ENCODE measurements at places on chromosomes 12 and 14.
A peak's percentile ranks its signal among the peaks of the same experiment; 100 is the strongest.

DNA sequence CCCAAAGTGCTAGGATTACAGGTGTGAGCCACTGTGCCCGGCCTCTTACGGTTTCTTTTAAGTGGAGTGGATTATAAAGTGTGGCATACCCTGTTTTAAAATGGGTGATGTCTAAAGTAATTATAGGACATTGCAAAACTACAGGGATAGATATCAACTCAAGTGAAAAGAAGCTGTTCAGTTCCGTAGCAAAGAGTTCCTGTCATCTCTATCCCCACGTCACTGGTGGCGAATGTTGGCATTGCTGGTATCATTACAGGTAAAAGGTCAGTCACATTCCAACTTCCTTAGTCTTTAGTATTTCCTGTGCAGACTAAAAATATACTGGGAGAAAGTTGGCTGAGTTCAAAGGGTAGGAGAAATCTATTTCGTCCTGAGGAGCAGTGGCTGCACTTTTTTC is 95.6 kb upstream of the SLC38A2 start:
- peak; percentile 83 for DNase-seq

- DNase-seq, result no peak
These were observed 27.3 kb upstream of the YARS2 start for GRCh38 chr12:32783029-32783428.

DNA sequence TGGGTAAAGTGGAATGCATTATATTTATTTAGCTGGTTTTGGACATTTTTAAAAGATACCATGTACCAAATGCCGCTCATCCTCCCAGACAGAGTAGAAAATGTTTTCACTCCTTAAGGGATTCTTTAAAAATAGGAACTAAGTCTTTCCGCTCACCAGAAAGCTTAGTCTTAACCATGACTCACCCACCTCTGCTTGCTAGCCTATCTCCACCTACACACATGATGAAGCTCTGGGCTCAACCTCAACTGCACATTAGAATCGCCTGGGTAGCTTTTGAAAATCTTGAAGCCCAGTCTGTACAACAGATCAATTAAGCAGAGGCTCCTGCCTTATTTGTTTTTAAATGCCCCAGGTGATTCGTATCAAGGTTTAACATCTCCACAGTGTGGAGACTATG is 260.5 kb downstream of the NEDD1 start:
- DNase-seq, result no peak

- DNase-seq, result no peak
These were observed 25.4 kb upstream of the COL2A1 start for GRCh38 chr12:48029491-48030172.

- no peak for DNase-seq
These were observed 43.6 kb downstream of the KIF26A start for GRCh38 chr14:104181761-104182530.

DNA sequence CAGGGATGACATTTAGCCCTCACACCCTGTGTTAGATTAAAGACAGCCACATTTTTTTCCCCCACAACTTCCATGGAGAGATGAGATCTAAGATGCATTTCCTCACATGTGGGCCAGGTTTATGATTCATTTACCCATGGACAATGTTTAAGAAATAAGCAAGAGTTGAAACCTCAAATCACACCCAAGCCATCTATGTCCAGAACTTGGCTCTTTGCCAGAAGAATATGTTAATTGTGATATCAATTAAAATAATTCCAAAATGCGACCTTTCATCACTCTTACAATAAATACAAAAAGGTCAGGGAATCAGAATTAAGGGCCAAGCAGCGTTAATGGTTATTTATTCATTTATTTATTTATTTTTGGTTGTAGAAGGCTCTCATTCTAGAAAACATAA is 1376.9 kb upstream of the TMEM132C start:
- no peak for DNase-seq

DNA sequence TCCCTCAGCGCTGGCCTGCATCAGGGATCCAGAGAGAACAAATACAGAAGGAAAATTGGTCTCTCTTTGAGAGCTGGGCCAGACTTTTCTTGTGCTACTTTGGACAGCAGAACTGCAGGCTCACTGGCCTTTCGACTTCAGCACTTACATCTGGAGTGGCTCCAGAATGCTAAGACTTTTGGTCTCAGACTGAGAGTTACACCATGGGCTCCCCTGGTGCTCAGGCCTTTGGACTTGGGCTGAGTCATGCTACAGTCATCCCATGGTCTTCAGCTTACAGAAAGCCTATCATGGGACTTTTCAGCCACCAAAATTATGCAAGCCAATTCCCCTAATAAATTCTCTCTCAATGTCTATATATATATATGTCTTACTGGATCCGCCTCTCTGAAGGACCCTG is 9.0 kb upstream of the CD163 start:
- DNase-seq, result no peak

GRCh38 chr12:106764220-106764619 is 10.3 kb upstream of the RIC8B start:
- no peak for DNase-seq

GRCh38 chr12:60196366-60196765 is 600.5 kb downstream of the SLC16A7 start:
- DNase-seq, result no peak

DNA sequence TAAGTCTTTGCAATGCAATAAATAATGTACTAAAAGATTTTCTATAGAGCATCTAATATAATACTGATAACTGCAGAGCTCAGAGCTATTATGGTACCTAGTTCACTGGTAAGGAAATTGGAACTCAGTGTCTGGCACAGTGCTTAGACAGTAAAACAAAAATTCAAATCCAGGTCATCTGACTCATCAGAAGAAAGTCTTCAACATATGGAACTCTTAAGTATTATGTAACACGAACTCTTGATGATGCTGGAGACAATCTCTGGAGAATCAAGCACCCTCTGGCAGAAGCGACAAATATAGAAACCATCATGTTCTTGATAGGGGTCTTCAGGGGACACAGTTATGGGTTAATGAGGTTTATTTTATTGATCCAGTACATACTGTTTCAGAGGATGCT is 37.3 kb upstream of the TRHDE start:
- DNase-seq, result no peak

GRCh38 chr12:113467502-113468364 is 3.9 kb downstream of the LHX5 start:
- DNase-seq, result no peak

GRCh38 chr12:124509300-124509675 is 58.1 kb downstream of the NCOR2 start:
- DNase-seq, result no peak

- DNase-seq, result no peak
These were observed 225.6 kb downstream of the EFCAB11 start for GRCh38 chr14:89728964-89729363.

DNA sequence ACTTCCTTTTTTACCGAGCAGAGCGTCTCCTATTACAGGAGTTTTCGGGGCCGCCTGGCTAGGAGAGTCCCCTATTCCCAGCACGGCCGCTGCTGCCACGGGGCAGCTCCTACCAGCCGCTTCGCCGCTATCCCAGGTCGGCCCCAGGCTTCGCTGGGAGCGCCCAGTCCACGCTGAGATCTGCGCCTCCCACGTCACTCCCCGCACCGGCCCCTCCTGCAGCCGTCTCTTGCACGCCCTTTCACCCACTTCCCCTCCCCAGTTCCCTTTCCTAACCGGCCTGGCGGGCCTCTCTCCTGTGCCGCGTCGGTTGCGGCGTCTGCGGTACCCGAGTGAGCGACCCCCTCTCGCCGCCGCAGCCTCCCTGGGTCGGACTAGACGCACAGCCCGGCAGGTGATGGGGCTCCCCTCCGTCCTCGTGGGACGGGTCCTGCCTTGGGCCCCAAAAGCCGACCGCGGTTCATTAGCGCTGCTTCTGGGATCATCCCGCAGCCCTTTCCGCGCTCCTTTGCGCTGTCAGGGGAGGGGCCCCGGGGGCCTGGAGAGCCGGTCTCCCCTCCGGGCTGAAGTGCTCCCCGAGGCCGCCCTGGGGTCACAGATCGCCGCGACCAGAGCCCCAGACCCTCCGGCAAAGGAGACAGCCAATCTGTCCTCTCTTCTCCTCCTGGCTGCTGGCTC is 1318.4 kb downstream of the TMEM121 start:
- DNase-seq, result peak; percentile 78

DNA sequence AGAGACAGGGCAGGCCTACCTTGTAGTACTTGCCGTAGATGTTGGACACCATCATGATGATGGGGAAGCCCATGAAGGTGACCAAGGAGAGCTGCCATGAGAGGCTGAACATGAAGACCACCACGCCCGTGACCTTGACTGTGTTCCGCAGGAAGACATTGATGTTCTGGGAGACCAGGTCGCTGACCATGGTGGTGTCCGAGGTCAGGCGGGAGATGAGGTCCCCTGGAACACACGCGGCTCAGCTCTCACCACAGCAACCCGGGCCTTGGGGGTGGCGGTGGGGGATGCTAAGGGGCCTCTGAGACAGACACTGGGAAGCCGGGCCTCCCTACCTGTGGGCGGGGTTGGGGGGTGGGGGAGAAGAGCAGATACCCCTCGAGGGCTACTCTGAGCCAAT is 17.7 kb downstream of the ABCB9 start:
- DNase-seq, result no peak

- DNase-seq, result no peak
These were observed 600.8 kb downstream of the TRHDE start for GRCh38 chr12:72872996-72873395.

GRCh38 chr14:95477411-95478269 is 38.8 kb downstream of the SYNE3 start:
- DNase-seq, result peak; percentile 53

- DNase-seq, result no peak
These were observed 27.9 kb upstream of the EID3 start for GRCh38 chr12:104275689-104276088.

GRCh38 chr12:23657598-23657997 is 291.9 kb downstream of the SOX5 start:
- no peak for DNase-seq

- DNase-seq, result no peak
These were observed 28.2 kb downstream of the FERMT2 start for GRCh38 chr14:52922656-52923055.

DNA sequence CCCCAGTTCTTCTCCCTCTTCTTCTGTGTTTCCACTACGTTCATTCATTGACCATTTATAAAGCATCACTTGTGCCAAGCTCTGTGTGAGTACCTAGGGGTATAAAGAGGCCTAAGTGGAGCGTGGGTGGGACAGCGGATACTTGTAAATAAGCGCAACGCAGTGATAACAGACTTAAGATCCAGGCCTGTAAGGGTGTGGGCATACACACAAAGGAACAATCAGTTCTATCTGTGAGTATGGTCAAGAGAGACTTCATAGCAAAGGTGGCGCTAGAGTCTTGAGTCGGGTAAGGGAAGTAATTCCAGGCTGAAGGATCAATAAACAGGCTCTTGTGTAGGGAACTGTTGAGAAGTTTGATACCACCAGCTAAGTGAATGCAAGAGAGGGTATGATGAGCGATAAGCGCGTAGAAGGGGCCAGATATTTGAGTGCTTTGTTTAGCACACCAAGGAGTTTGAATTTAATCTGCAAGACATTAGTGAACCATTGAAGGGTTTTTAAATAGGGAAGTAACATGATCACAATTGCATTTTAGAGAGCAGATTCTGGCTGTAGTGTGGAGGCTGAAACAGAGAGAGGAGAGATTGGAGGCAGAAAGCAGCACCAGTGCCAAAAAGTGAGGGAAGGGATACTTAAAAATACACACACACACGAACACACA is 1.0 kb upstream of the GXYLT1 start:
- no peak for DNase-seq

DNA sequence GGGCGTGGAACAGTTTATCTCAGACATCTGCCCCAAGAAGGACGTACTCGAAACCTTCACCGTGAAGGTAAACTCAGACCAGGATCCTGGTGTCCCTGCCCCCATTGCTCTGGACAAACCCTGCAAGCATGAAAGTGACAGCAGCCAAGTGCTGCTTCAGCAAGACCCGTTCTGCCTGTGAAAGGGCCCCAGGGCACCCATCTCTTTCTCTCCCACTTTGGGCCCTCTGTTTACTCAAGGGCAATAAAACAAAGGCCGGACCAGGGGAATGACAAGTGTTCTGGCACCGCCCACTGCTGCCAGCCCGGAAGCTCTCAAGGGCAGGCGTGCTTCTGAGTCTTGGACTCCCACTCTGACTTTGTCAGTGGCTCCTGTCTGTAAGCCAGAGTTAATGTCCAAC is 35.3 kb downstream of the CD9 start:
- no peak for DNase-seq

- DNase-seq, result no peak
These were observed 95.1 kb upstream of the ATF7IP start for GRCh38 chr12:14270392-14270791.

- DNase-seq, result no peak
These were observed 140.4 kb downstream of the RBM19 start for GRCh38 chr12:113825705-113826104.

DNA sequence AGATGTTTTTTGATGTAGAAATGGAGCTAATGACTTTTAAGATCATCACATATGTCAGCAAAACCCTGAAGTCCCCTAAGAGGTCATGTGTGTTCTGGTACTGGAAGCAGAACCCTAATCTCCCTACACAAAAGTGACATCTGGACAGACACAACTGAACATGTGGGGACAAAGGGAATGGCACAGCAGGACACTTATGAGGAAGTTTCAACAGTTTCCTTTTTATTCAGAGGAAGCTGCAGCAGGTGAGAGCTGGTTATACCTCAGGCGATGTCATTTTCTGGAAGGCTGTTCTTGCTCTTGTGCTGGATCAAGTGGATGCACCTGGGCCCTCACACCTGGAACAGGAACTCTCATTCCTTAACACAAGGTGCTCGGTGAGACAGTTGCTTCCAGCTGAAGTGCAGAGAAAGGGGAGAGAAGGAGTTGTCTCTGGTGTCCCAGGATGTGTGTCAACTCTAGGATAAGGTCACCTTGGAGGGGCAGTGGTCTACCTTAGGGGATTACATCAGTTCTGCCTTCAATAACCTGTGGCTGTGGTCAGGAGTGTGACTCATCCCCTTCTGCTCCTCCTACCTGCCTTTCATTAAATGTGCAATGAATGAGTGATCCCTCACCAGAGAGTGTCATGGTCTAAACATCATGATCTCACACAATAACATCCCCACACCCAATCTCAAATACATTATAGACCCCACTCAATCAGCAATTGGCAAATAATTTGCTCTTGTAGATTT is 463.4 kb downstream of the TMEM121 start:
- DNase-seq, result no peak

DNA sequence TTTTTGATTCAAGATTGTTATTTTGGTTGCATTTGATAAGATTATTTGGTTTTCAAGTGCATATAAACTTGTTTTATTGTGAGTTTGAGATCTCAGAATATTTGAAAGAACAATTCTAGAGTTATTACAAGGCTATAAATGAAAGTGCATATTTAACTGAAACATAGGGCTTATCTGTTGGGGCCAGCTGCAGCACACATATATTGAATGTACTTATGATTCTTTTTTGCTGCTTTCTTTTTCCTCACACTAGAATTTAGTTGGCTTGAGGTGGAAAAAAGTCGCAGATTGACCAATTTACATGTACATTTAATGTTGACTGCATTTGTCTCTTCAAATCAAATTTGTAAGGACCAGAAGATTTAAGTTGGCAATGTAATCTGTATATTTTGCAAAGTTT is 88.0 kb downstream of the PCNX1 start:
- no peak for DNase-seq

GRCh38 chr14:43540948-43541347 is 966.1 kb downstream of the FSCB start:
- no peak for DNase-seq

GRCh38 chr14:53478174-53478573 is 325.1 kb upstream of the DDHD1 start:
- no peak for DNase-seq

GRCh38 chr14:81042438-81042837 is 87.0 kb downstream of the TSHR start:
- no peak for DNase-seq

GRCh38 chr12:55970775-55971174 is 3.1 kb upstream of the RAB5B start:
- DNase-seq, result no peak

Data from heart left ventricle (tissue), 16 donors.